ENCODE measurements at places on chromosomes 4 and X.
A peak's percentile ranks its signal among the peaks of the same experiment; 100 is the strongest.

DNA sequence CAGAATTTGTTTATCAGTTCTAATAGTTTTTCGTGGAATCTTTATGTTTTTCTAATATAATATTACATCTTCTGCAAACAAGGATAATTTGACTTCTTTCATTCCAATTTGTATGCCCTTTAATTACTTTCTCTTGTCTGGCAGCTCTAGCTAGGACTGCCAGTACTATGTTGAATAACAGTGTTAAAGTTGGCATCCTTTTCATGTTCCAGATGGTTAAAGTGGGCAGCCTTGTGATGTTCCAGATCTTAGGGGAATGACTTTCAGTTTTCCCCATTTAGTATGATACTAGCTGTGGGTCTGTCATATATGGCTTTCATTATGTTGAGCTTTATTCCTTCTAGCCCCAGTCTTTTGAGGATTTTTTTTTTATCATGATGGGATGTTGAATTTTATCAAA lies 220.6 kb upstream of the WDFY3 start:
- no peak for DNase-seq

GRCh38 chrX:17812763-17813162 lies 48.3 kb downstream of the RAI2 start:
- peak; percentile 10 for DNase-seq

DNA sequence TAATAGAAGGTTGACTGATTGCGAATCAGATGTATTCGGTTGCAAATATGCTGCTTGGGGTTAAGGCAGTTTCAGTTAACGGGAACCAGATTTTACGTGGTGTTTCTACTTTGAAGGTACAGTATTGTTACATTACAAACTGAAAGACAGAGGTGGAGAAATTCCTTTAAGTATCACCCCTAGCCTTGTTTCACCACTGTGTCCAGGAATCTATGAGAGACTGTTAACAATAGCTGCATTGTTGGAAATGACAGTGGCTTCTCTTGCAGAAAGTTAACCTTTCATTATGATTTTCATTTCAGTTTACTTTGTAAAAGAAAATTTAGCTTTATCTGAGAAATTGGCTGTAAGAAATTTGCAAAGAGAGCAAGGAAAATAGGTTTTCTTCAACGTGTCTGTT lies 2.6 kb downstream of the CDKL5 start:
- DNase-seq, result no peak

- no peak for DNase-seq
These were observed 1446.0 kb downstream of the FSTL5 start for GRCh38 chr4:160717848-160718247.

DNA sequence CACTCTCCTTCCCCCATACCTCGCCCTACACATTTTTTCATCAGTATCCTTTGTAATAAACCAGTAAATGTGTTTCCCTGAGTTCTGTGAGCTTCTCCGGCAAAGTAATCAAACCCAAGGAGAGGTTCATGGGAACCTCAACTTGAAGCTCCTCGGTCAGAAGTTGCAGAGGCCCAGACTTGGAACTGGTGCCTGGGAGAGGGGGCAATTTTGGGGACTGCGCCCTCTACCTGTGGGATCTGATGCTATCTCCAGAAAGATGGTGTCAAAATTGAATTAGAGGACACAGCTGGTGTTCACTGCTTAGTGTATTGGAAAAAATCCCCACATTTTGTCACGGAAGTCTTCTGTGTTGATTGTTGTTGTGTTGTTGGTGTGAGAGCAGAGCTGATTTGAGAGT lies 70.6 kb downstream of the ATP11C start:
- no peak for DNase-seq

GRCh38 chrX:9651737-9652136 lies 113.9 kb downstream of the GPR143 start:
- DNase-seq, result no peak

GRCh38 chr4:176383273-176384077 lies 63.7 kb downstream of the SPCS3 start:
- DNase-seq, result peak; percentile 22

GRCh38 chr4:75016472-75016871 lies 83.6 kb downstream of the PARM1 start:
- no peak for DNase-seq

- peak; percentile 58 for DNase-seq
These were observed 126.8 kb downstream of the KLHL8 start for GRCh38 chr4:87093443-87094123.

DNA sequence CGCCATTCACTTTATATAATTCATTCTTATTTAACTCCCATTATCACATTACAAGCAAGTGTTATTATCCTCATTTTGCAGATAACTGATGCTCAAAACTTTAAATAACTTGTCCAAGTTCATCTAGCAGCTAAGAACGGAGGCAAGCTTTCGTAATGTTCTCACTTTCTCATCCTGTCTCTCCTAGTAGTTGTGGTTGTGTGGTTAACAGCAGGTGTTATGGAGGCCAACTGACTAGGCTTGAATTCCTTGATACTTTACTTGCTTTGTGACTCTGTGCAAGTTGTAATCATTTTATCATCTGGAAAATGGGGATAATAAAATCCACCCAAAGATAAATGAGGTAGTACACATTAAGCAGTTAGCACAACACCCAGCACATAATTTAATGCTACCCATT lies 109.9 kb upstream of the PTPN13 start:
- DNase-seq, result no peak

- no peak for DNase-seq
These were observed 99.5 kb downstream of the CCSER1 start for GRCh38 chr4:90226734-90227133.

DNA sequence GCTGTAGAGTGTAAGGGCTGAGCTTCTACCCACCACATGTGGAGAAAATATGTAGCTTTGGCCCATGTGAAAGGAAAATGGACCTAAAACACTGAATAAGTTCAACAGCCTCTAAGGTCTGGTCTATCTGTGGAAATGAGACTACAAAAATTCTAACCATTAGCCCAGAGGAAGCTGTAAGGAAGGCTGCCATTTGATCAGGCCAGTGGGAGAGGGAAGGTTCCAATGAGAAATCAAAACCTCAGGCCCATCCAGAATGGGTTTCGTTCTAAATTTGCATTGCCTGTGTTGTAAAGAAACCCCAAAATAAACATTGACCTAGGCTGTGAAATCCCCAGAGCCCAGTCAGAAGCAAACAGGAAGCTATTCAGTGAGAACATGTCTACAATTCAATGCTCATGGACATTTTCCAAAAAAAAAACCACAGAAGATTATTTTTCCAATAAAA lies 320.4 kb upstream of the SLC7A11 start:
- DNase-seq, result peak; percentile 79

GRCh38 chrX:12249997-12250396 lies 111.7 kb downstream of the FRMPD4 start:
- DNase-seq, result no peak

DNA sequence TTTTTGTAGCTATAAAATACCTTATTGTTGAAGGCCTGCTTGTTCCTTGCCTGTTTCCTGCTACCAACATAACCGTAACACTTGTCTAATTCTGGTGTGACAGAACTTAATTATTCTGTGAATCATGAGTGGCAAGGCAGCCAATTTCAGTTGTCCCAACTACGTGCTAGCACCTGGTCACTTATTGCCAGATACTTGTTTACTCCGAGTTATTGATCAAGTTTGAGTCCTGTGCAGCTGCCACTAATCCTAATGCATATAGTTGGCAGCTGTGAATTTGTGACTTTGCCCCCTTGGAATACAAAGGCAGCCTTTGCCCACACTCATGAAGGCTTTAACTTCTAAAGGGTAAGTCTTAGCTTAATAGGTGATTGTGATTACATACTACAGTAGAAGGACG lies 7.8 kb upstream of the RNF128 start:
- no peak for DNase-seq

GRCh38 chr4:56791316-56791715 lies 30.2 kb downstream of the SPINK2 start:
- no peak for DNase-seq

GRCh38 chr4:38387348-38387747 lies 276.7 kb upstream of the KLF3 start:
- DNase-seq, result peak; percentile 60

GRCh38 chr4:156223985-156224384 lies 270.3 kb upstream of the CTSO start:
- no peak for DNase-seq

- no peak for DNase-seq
These were observed 465.4 kb downstream of the FAT4 start for GRCh38 chr4:125780164-125780563.

DNA sequence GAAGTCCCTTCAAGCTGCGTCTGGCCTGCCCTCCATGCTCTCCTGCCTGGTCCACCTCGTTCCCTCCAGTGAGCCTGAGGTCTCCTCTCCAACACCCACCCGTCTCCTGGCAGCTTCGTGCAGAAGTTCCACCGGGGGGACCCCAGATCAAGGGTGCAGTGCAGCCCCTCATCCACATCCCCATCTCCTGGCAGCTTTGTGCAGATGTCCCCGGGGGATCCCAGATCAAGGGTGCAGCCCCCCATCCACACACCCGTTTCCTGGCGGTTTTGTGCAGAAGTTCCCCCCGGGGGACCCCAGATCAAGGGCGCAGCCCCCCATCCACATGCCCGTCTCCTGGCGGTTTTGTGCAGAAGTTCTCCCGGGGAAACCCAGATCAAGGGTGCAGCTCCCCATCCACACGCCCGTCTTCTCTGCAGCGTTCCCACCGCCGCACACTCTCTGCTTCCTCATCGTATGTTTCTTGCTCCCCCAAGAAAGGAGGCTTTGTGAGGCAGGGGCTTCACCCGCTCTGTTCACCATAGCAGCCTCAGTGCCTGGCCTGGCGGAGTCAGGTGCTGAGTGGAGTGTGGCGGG lies 35.7 kb downstream of the PIGG start:
- DNase-seq, result no peak

- DNase-seq, result peak; percentile 17
These were observed 30.8 kb downstream of the EXOC1 start for GRCh38 chr4:55884093-55884850.

- peak; percentile 48 for DNase-seq
These were observed 5.8 kb upstream of the CXCL8 start for GRCh38 chr4:73734530-73735001.

DNA sequence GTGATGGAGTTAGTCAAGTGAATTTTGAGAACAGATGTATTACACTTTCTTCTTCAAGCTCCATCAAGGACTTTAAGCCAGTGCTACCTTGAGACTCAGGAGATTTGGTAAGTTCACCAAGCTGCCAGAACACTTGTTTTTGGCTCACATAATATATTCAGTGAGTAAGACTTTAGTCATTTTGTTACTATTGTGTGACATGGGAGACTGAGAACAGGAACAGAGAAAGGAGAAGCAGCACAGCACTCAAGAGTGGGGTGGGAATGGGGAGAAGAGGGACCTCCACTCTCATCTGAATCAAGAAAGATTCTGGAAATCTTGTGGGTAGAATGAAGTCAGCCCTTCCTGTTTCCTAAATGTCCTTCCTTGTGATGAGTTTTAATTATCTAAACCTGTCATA lies 87.3 kb upstream of the TET2 start:
- DNase-seq, result no peak

DNA sequence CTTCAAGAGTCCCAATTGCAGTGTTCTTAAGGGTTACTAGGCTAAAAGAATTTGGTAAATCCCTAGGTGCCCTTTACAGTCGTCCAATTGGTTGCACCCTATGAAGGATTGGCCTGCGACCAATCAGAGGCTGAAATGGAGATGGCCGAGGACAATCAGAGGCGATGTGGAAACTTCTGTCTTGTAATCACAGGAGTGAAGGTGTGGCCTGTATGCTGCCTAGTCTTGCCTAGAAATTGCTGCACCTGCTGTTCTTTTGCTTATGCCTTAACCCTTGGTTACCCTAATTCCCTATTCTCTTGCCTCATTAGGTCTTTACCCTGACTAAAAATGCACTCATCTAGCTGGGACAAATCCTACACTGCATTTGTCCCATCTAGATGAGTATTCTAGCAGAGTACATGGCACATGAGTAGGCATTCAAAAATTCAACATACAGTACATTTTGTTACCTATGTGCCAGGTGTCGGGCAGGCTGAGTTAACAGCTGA lies 1.0 kb upstream of the DCK start:
- DNase-seq, result no peak

- DNase-seq, result peak; percentile 71
These were observed 197.4 kb upstream of the TBL1X start for GRCh38 chrX:9267415-9267814.

DNA sequence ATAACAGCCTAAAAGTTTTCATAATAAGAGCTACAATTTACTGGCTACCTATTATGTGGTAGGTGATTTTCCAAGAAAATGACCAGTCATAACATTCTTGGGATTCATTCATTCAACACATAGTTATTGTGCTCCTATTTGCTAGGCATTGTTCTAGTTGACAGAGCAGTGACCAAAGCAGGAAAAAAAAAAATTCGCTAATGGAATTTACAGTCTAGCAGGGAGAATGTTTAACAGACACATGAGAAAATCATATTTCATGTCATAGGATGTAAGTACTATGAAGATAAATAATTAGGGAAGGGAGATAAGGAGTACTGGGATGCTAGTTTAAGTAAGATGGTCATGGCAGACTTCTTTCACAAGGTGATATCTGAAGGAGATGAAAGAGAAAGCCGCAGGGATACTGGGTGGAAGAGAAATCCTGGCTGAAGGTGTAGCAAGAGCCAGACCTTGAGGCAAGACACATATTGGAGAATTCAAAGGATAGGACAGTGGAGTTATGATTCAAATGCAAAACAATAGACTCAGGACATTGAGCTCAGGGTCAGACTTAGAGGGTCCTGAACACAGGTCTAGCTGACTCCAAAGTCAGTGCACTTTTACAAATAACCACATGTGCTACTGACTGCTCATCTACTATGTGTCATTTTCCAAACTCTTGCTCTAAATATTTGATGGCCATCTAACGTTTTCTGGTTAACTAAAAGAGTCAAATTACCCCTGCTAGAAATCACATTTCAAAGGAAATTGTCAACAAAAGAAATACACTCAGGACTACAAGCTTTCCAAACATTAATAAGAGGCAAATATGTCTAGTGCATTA lies 20.4 kb downstream of the SPCS3 start:
- no peak for DNase-seq

DNA sequence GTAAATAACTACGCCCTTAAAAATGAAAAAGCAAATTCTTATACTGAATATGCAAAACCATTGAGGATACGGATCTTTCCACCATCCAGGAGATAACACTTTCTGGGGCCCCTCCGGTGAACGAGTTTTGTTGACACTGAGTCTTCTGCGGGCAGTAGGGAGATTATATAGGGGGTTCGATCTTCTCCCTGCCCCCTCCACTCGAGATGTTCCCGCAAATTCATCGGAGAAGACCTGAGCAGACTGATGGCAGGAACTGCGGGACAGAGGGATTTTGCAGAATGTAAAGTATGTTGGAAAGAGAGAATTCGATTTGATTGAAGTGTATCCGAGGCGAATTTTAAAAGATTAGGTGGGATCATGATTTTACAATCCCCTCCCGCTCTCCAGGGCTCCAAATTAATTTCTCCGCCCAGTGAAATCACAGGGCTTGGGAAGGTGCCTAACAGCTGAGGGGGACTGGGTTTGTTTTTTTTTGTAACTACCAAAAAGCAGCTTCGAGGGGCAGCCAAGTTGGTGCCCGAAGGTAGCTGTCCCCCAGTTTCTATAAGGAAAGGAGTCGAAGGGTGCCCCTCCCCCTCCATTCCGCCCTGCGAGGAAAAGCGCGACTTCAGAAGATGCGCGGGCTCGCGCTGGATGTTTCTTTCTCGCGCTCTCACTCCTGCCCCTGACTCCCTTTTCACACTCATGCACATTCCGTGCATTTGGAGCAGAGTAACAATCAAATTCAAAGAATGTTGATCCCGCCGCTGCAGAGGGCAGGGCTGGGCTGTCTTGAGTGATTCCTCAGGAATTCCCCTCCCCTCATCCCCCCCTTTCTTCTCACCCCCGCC lies 1.2 kb downstream of the TMEM255A start:
- no peak for DNase-seq

All from fibroblast of villous mesenchyme (primary cell).